ENCODE measurements at places on chromosomes 12 and 14. TPM values are rescaled to one million over a fixed set of nuclear protein-coding genes. Genes with fewer than 3 reads are reported as not detected.

Gene POTEG
- total RNA-seq: not detected

Gene BIN2
- total RNA-seq: not detected

Gene SPATS2
- 31.6 TPM for total RNA-seq

Gene NR1H4
- total RNA-seq: not detected

Gene SELPLG
- 0.16 TPM for total RNA-seq

Gene ASPG
- not detected for total RNA-seq

Gene SMOC1
- total RNA-seq: not detected

Gene MGP
- 54.2 TPM for total RNA-seq

Gene C2CD5
- total RNA-seq: 12.8 TPM

Measured in bladder microvascular endothelial cell (primary cell).